ENCODE measurements at places on chromosomes 1 and 21.
A peak's percentile ranks its signal among the peaks of the same experiment; 100 is the strongest.

DNA sequence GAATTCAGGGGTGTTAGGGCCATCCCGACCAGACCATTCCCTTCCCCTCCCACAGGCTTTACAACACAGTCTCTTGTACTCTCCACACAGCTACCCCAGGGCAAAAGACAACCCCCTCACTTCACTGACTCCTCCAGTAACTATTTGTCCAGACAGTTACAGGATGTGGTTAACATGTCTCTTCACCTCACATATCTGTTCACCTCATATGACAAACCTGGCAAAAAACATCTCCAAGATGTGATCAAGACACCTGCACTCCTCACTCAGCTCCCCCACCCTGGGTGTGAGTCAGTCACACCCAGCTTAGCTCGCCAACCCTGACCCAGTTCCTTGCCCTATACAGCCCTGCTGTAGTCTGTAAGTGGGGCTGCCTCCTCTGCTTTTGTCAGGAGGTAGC lies 490.5 kb upstream of the CHRM3 start:
- no peak for DNase-seq

DNA sequence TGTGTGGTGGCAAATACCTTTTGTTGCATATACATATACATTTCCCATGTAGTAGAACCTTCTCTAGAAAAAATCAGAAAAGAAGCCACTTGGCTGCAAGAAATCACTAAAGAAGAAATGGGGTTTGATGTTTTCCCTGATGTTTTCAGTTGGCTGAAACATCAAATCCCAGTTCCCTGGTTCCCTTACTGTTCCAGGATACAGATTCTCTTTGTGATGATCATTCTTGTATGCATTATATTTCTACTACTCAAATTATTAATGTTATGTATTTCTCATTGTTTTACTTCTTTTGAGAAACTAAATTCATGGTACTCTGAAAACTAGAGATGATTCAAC lies 7.6 kb downstream of the RNU1-2 start:
- DNase-seq = no peak

DNA sequence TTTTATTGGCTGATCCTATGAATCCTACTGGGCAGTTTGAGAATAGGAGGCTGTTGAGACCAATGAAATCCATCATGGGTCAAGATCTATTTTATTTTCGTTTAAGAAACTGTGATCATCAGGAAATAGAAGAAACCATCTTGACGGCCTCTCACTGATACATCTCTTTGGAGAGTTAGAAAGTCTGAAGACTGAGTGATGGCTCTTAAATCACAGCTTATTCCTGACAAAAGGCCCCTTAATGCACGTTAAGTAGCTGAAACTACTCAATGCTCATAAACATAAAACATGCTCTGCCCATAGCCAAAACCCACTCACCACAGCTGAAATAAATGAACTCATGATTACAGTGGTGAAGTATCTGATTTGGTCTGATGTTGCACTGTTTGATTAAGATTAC lies 784.5 kb upstream of the NEGR1 start:
- no peak for DNase-seq

- DNase-seq = no peak
Observed at GRCh38 chr1:103074224-103074623, 34.1 kb downstream of the COL11A1 start.

DNA sequence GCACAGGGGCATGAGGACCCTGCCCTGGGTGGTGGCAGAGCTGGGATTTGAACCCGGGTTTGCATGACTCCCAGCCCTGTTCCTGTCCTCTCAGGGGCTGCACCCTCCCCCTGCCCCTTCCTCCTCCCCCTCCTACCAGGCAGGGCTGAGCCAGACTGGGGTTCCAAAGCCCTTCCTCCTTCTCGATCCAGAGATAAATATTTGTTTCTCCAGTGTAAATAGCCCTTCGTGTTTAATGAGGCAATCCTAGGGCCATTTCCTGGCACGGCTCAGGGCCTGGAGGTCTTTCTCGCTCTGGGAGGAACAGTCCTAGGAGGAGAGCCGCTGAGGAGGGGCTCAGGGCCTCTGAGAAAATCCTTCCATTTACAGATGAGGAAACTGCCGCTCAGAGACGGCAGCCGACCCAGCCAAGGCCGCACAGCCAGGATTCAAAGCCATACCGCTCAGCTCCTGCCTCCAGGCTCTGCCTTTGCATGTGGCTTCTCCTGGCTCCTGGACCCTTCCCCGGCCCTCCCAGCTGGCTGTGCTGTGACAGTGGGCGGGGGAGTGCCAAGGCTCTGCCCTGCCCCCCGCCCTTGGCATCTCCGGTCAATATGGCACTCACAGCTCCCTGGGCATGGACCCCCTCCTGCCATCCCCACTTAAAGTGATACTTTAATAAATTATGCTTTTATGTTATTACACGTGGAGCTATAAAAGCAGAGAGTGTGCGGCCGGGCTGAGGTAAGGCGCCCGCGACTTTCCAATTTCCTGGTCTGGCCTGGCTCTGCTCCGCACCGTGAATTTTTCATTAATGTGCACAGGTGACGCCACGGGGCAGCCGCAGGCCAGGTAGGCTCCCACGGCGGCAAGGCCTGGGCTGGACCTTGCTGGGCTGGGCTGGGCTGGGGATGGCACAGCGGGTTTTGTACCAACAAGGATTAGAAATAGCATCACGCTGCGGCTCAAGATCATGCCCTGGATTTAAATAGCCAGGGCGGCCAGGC lies 114.7 kb upstream of the WNT4 start:
- no peak for DNase-seq

- DNase-seq = no peak
Observed at GRCh38 chr1:10586125-10586524, 111.4 kb downstream of the PEX14 start.

GRCh38 chr1:38029685-38030511 lies 16.7 kb downstream of the POU3F1 start:
- DNase-seq = peak; percentile 56

DNA sequence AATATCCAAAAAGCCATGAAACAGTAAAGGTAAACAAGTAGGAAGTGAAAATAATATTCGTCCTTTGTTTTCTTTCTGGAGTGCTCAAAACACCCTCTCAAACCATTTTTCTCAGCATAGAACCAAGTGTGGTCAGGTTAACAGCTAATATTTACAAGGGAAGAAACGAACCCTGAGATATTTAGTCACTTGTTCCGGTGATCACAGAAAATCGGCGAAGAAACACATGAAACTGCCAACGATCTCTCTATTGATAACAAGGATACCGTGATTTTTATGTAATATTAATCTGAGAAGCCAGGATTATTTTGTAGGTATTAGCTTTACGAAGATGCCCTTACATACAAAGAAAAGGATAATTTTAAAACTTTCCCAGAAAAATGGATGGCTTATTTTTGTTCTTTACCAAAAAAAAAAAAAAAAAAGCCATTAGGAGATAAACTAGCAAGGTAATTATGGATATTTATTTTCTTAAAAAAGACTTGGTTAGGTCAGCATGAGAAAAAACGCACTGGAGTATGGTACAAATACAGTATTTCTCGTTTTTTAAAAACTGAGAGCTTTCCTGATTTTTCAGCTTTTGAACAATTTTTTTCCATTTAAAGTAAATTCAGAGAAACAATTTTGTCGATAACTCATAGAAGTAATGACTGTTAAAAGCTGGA lies 107.3 kb upstream of the HNRNPU start:
- DNase-seq = no peak

- no peak for DNase-seq
Observed at GRCh38 chr1:228347181-228347580, 59.5 kb downstream of the TRIM11 start.

GRCh38 chr1:81812712-81813111 lies 12.0 kb downstream of the ADGRL2 start:
- no peak for DNase-seq

Data from CD4-positive, alpha-beta T cell treated with Interleukin-10 for 1 hour (primary cell).